ENCODE measurements at places on chromosomes 16 and 17.

DNA sequence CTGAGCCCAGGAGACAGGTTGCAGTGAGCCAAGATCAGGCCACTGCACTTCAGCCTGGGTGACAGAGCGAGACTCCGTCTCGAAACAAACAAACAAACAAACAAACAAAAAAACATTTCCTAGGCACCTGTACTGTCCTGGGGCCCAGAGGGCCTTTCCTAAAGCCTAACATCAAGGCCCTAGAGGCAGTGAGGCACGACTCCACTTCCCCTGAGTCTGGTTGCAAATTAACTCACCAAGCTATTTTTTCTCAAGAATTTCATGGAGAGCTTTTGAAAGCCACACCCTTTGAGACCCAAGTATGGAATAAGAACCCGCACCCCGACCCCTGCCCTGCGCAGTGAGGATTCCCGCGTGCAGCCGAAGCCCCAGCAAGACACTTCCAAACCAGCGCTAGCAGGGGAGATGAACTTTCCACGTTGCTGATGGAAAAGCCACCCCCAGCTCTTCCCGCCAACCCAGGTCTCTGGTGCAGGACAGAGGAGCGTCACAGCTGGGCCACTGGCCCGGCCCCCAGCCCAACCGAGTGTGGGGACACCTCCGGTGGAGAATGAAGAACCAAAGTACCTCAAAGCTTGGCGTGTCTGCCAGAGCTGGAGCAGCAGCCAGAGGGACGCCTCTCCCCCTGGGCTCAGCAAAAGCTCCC, 1.2 kb downstream of the CHST5 start:
- DNase-seq: no peak

DNA sequence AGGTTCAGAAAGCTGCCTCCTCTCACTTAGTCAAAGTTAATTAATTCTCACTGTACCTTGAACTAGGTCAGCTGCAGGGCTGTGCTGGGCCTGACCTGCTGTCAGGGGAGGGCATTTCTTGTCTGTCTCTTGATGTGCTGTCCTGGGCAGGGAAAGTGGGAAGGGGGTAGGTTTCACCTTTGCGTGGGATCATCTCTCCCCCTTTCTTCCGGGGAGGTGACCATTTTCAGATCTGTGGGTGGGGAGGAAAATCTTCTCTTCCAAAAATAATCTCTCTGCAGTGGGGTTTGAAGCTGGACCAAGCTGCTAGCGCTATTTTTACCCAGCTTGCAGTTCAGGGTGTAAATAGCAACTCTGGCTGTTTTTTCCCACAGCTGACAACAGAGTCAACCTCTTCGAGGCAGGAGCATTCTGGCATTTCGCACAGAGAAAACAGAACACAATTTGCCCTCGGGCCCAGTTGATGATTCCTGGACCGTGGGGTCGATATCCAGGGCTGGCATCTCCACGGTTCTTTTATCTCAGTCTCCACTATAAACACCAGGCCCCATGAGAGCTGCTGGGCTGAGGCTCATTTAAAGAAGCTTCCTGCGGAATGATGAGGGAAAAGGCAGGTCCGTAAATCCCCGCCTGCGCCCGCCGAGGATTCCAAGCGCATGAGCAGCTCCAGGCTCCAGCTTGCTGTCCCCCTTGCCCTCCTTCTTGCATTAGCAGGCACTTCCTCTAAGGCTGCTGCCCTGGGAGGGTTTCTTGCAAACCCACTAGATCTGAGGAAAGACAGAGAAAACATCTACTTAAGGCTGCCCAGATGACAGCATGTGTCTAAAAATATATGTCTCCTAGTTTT, 93.9 kb downstream of the YPEL2 start:
- DNase-seq: no peak

DNA sequence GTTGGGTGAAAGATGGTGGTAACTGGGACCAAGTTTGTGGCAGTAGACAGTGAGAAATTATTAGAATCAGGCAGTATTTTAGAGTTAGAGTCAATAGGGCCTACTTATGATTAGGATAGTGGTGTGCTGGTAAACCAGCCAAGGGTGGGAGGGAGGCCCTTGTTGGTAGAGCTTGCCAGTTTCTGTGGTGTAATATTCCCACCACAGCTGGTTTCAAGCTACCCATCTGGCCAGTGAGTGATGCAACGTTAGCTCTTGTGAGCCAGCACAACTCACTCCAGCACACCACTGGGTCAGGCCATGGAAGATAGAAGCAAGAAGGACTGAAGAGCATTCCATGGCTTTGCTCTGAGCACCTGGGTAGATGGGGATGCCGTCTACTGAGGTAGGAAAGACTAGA, 34.9 kb downstream of the GNAO1 start:
- no peak for DNase-seq

- no peak for DNase-seq
Measured at GRCh38 chr16:85370543-85370880, 242.6 kb upstream of the GSE1 start.

- DNase-seq: no peak
Measured at GRCh38 chr17:36859003-36859300, 78.3 kb upstream of the LHX1 start.

DNA sequence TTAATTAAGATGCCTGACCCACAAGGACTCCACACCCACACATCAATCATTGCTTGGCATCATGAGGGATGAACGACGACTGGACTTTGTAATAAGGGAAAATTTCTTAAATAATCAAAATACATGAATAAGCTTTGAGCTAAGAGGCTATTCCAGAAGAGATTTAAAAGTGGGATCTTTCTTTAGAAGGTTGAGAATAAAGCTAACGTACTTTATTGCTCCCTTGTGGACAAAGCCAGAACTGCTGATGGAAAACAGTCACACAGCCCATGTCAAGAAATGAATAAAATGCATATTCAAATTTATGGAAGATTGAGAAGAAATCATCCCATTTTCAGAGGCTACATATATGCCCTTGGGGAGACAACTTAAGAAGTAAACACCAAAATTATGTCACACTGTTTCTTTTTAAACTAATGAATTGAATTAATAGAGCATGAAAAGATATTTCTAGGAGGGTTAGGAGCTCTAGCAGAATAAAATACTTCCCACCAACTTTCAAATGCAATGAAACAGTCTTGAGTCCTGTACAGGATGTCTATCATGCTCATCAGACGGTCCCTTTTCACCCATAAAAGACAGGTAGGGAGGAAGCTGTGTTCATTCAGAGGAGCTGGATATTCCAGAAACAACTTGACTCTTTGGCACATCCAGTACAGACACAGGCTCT, 60.2 kb upstream of the PHOSPHO1 start:
- no peak for DNase-seq

DNA sequence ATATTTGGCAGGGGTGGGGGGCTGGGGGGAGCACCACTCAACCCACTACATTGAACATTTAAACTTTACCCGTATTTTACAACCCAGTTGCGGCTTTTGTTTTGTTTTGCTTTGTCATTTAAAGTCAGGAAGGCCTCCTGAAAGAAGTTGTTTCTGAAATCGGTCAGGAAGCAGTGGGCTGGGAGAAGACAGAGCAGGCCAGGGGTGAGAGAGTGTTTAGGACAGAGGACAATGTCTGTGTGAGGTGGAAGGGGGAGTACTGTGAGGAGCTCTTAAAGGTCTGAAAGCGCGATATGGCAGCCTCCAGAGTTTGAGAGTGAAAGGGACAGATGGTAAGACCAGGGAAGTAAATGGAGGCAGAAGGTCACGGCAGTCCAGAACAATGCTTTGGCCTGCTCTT, 6.1 kb upstream of the WFIKKN2 start:
- DNase-seq: no peak

DNA sequence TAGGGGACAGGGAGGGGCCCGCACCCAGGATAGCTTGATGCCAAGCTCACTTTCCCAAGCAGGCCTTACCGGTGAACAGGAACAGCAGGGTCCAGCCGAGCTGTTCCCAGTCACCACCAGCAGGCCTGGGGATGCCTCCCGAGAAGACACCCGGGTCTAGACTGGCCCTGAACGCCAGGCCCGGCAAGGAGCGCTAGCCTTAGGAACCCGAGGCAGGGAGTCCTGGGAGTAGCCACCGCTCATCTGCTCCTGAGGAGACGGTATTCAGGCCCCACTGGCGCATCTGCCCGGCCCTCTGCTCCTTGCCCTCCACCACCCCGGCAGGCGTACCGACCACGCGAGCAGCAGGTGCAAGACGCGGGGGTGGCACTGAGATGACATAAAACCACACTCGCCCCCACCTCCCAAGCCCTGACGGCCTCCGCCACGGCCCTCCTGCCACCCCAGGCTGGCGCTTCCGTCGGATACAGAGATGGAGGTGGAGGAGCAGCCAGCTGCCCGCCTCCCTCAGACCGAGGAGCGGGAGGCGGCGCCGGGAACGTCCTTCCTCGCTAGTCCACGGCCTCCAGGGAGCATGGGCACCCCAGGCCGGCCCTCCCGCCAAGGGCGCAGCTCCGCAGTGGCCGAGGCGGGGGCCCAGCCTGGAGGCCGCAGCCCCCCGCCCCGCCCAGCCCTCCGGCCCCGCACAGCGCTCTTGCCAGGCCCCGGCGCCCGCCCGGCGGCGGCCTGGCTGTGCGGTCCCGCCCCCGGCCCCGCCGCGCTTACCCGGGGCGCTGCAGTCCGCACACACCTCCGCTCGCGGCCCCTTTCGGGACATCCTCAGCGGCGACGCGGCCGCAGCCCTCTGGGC, 661 bp downstream of the GIT1 start:
- DNase-seq: peak; percentile 74

DNA sequence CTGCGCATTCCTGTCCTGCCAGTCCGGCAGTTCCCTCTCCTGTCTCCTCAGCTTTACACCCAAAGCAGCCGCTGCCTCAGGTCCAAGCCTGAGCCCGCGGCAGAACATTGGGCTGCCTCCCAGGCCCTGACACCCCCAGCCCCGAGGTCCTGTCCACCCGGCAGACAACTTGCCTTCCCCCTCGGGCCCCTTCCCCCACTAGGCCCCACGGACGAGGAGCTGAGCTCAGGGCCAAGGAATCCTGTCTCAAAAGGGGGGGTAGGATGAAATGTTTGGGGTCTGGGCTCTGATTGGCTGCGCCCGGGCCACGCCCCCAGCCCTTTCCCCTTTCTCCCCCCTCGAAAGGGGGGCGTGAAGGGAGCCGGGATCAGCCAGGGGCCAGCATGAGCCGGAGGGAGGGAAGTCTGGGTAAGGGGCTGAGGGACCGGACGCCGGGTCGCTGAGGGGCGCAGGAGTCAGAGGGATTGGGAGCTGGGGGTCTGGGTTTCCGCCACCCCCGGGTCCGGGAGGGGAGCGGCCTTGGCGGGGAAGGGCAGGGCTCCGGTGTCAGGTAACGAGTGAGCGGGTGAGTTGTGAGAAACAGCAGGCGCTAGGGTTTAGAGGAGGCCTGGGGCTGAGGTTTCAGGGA, at the start of gene CTF1:
CTF1 (plus strand) TSS at position 354 of the 628 bp plus-strand sequence; CDS start at position 384, 30 bp downstream.
- no peak for DNase-seq

- no peak for DNase-seq
Measured at GRCh38 chr16:55367301-55367811, 43.4 kb downstream of the IRX6 start.

DNA sequence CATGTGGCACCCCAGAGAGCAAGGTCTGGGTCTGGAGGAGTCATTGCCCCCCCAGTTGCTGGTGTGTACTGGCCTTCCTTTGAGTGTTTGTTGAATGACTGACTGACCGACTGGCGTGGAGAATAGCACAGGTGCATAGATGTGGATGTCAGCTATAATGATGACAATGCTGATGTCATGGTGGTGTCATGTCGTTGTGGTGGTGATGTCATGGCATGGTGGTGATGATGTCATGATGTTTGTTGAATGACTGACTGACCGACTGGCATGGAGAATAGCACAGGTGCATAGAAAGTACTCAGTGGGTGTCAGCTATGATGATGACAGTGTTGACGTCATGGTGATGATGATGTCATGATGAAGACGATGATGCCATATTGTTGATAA, 22.1 kb downstream of the TMEM114 start:
- DNase-seq: no peak

DNA sequence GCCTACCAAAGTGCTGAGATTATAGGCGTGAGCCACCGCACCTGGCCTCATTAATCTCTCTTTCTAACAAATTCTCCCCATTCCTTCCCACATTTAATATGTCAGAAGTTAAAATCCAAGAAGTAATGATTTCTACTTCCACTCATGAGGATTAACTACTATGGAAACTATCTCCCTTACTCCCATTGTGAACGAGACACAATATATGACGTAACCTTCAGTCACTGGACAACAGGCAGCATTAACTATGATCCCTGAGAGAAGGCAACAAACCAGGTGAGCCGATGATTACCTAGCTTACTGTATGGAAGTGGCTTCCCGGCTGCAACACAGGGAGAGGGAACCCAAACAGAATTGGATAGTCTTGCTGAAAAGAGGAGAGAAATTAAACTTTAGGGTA, 20.0 kb downstream of the GLG1 start:
- DNase-seq: no peak

- DNase-seq: no peak
Measured at GRCh38 chr16:51327001-51327400, 175.9 kb upstream of the SALL1 start.

GRCh38 chr16:30069611-30070462, 4.3 kb downstream of the ALDOA start:
- no peak for DNase-seq

- DNase-seq: no peak
Measured at GRCh38 chr17:68427575-68427974, 29.7 kb downstream of the WIPI1 start.

DNA sequence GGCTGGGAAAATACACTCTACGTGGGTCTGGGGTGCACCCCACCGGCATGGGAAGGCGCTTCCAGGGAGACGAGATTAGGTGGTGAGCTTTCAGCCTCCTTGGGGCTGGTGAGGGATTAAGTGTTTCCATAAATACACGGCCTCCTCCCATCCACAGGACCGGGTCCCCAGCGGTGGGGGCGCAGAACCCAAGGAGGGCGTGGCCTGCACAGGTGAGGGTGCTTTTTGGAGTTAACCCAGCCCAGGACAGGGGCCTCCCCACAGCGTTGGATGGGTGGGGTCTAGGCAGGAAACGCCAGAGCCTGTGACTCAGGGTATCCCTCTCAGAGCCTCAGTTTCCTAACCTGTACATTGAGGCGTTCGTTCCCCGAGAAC, 1.1 kb downstream of the C16orf74 start:
- no peak for DNase-seq

GRCh38 chr17:18105595-18105994, 3.0 kb upstream of the MYO15A start:
- DNase-seq: no peak

GRCh38 chr17:32840241-32840640, 36.7 kb downstream of the MYO1D start:
- DNase-seq: no peak

GRCh38 chr16:54602666-54603065, 316.1 kb upstream of the IRX3 start:
- DNase-seq: no peak

GRCh38 chr17:52035336-52035915, 123.1 kb downstream of the CA10 start:
- no peak for DNase-seq

- DNase-seq: no peak
Measured at GRCh38 chr16:55251151-55251550, 72.9 kb upstream of the IRX6 start.

- no peak for DNase-seq
Measured at GRCh38 chr16:14399378-14400284, 230.4 kb downstream of the PARN start.

DNA sequence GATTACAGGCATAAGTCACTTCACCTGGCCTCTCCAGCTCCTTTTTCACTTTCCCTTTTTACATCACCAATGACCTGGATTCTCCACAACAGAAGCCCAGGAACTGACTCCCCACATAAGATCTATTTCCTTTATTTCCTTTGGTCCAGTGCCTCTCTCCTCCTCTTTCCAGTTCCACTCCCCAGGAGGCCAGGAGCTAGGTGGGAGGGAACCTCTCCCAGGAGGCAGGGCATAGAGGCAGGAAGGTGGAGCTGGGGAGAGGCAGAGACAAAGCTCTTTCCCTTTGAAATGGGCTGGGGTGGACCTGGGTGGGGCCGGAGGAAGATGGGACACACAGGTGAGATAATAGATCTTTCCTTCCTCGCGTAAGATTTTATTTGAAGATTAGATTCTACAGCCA, 318.3 kb upstream of the TNRC6C start:
- DNase-seq: no peak

- no peak for DNase-seq
Measured at GRCh38 chr17:19750835-19751234, 2.7 kb upstream of the ALDH3A1 start.

Data from activated CD8-positive, alpha-beta memory T cell treated with anti-CD3 and anti-CD28 coated beads, Interleukin-2, amount 50 U/mL, for 48 hours (primary cell).